ENCODE measurements at places on chromosomes 5 and 9. TPM values are rescaled to one million over a fixed set of nuclear protein-coding genes. Genes with fewer than 3 reads are reported as not detected.

GRCh38 chr9:81756561-81756960 lies 67.2 kb upstream of the TLE1 start:
- H3K4me1 ChIP-seq = no peaks in the 10 kb centered on the region
- H3K27ac ChIP-seq = no peak overlapping the region
- no peaks in the 10 kb centered on the region for H3K36me3 ChIP-seq
- H3K27me3 ChIP-seq = no peaks in the 10 kb centered on the region
- no peak overlapping the region for H3K4me3 ChIP-seq

- H3K27ac ChIP-seq = no peak overlapping the region
- no peaks in the 10 kb centered on the region for H3K27me3 ChIP-seq
- H3K4me1 ChIP-seq = peaks cover 21% of the 10 kb centered on the region
- peaks cover 51% of the 10 kb centered on the region for H3K36me3 ChIP-seq
- H3K4me3 ChIP-seq = no peak overlapping the region
These were observed 74.6 kb downstream of the UBAP1 start for GRCh38 chr9:34253460-34253837.

DNA sequence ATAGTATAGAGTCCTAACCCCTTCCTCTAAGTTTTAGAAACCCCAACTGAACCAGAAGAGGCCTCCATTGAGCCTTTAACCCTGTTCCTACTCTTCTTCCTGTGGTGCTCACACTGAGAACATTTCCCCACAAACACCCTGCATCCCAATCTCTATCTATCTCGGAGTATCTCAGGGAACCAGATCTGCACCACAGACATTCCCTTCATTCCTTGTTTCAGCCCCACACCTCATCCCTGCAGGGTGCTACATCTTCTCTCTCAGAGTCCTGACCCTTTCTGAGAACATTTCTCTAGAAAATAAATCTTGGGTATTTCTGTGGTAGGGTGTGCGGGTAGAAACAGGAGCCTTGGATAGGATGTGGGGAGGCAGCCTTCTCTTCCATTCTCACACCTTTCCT lies 507.8 kb downstream of the PDE4D start:
- no peaks in the 10 kb centered on the region for H3K4me1 ChIP-seq
- no peak overlapping the region for H3K4me3 ChIP-seq
- no peak overlapping the region for H3K27ac ChIP-seq
- H3K36me3 ChIP-seq = no peaks in the 10 kb centered on the region
- H3K27me3 ChIP-seq = no peaks in the 10 kb centered on the region
- no peak for DNase-seq

Gene GLRA1
- not detected for total RNA-seq

Gene SPATA6L
- total RNA-seq = 10.8 TPM

Gene PCDHAC2
- total RNA-seq = not detected

Gene UGT3A1
- total RNA-seq = not detected

DNA sequence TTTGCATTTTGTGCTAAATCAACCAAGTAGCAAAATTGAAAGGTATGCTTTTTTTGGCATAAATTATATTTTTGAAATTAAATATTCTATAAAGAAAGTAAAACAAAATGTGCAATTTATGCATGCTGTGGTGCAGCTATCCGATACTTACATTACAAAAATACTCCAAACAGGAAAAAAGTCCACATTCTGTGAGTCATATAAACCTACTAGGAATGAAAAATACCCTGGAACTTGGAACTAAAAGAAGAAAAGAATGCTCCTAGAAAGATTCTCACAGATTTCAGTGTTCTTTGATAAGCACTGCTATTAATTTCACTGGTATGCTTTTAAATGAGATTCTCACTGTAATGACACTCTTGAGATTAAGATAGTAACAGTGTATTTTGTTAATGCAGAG lies 92.6 kb downstream of the OSMR start:
- H3K27ac ChIP-seq = no peak overlapping the region
- peaks cover 25% of the 10 kb centered on the region for H3K36me3 ChIP-seq
- no peaks in the 10 kb centered on the region for H3K4me1 ChIP-seq
- DNase-seq = no peak
- H3K27me3 ChIP-seq = no peaks in the 10 kb centered on the region
- no peak overlapping the region for H3K4me3 ChIP-seq

DNA sequence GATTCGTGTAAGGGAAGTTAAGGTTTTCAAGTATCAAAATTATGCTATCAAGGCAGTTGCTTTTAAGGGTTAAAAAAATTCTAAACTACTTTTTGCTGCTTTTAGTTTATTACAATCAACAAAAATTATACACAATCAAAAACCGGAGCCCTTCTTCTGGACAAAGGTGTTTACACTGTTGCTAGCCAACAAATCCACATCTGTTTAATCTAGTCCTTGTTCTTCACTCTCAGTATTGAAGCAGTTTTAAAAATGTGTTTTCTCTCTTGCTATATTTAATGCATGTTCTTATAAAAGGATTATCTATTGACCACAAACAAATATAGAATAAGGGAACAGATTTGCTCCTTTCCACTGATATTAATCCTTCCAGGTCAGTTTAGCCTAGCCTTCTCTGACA lies 2.5 kb downstream of the FEM1C start:
- H3K4me1 ChIP-seq = peaks cover 16% of the 10 kb centered on the region
- peaks cover 24% of the 10 kb centered on the region for H3K36me3 ChIP-seq
- peak overlapping the region; percentile 76 for H3K4me3 ChIP-seq
- H3K27me3 ChIP-seq = no peaks in the 10 kb centered on the region
- DNase-seq = no peak

Gene ORM2
- total RNA-seq = not detected

GRCh38 chr5:16957304-16958196 lies 21.5 kb upstream of the MYO10 start:
- H3K27ac ChIP-seq = no peak overlapping the region
- no peaks in the 10 kb centered on the region for H3K36me3 ChIP-seq
- no peak overlapping the region for H3K4me3 ChIP-seq
- no peaks in the 10 kb centered on the region for H3K4me1 ChIP-seq
- no peaks in the 10 kb centered on the region for H3K27me3 ChIP-seq

Gene PCDHA8
- total RNA-seq = not detected

Gene SPINK4
- total RNA-seq = not detected

Gene PALM2AKAP2
- total RNA-seq = not detected

GRCh38 chr5:76670508-76670907 lies 45.4 kb upstream of the F2R start:
- H3K27me3 ChIP-seq = no peaks in the 10 kb centered on the region
- H3K4me3 ChIP-seq = no peak overlapping the region
- no peak overlapping the region for H3K27ac ChIP-seq
- no peaks in the 10 kb centered on the region for H3K4me1 ChIP-seq

Gene PCDHGA4
- 0.08 TPM for total RNA-seq

GRCh38 chr5:123180676-123181393 lies 91.8 kb downstream of the PRDM6 start:
- DNase-seq = no peak
- H3K27me3 ChIP-seq = no peaks in the 10 kb centered on the region
- no peak overlapping the region for H3K27ac ChIP-seq
- no peaks in the 10 kb centered on the region for H3K36me3 ChIP-seq

DNA sequence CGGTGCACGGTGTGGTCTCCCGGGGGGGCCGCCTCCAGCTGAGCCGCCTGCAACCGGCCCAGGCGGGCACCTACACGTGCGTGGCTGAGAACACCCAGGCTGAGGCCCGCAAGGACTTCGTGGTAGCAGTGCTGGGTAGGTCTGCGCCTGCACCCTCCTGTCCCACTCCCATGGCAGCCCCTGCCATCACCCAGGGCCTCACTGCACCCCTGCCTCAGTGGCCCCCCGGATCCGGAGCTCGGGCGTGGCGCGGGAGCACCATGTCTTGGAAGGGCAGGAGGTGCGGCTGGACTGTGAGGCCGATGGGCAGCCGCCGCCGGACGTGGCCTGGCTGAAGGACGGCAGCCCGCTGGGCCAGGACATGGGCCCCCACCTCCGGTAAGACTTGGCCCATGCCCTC lies 53.8 kb upstream of the ASS1 start:
- no peaks in the 10 kb centered on the region for H3K36me3 ChIP-seq
- no peaks in the 10 kb centered on the region for H3K4me1 ChIP-seq
- no peaks in the 10 kb centered on the region for H3K27me3 ChIP-seq
- no peak overlapping the region for H3K4me3 ChIP-seq

- H3K27ac ChIP-seq = no peak overlapping the region
- H3K36me3 ChIP-seq = no peaks in the 10 kb centered on the region
- no peak for DNase-seq
- no peaks in the 10 kb centered on the region for H3K4me1 ChIP-seq
- H3K4me3 ChIP-seq = no peak overlapping the region
- H3K27me3 ChIP-seq = no peaks in the 10 kb centered on the region
These were observed 344.7 kb upstream of the TNC start for GRCh38 chr9:115462623-115463022.

- H3K4me1 ChIP-seq = peaks cover 11% of the 10 kb centered on the region
- no peak for DNase-seq
- no peak overlapping the region for H3K27ac ChIP-seq
- H3K27me3 ChIP-seq = no peaks in the 10 kb centered on the region
These were observed 4.4 kb downstream of the ABL1 start for GRCh38 chr9:130839132-130840111.

Gene ANKDD1B
- total RNA-seq = not detected

- H3K4me1 ChIP-seq = no peaks in the 10 kb centered on the region
- no peaks in the 10 kb centered on the region for H3K36me3 ChIP-seq
- DNase-seq = no peak
- H3K4me3 ChIP-seq = no peak overlapping the region
These were observed 452.1 kb downstream of the TUSC1 start for GRCh38 chr9:25225938-25226760.

Gene CTSV
- total RNA-seq = not detected

DNA sequence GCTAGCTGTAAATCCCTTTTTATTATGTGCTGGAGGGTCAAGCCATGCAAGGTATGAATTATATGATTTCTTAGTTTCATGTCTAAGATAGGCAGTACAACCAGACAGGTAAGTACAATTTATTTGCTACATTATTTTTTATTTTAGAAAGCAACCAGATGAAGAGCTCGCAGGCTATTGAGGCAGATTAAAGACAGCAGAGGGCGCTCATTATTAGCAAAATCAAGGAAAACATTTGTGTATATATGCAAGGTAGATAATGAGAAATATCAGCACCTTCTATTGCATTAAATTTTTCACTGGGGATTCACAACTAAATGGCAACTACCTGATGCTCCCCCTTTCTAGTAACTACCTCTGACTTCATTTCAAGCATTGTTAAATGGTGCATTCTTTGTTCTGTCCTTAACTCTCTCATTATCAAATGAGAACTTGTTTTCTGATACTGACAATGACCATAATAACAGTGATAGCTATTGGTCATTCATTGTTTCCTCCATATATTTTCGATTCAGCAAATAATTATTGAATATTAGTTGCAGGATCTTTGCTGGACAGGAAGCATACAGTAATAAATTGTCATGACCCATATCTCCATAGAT lies 8.6 kb downstream of the SCGB3A2 start:
- H3K27me3 ChIP-seq = no peaks in the 10 kb centered on the region
- no peaks in the 10 kb centered on the region for H3K4me1 ChIP-seq
- no peaks in the 10 kb centered on the region for H3K36me3 ChIP-seq

DNA sequence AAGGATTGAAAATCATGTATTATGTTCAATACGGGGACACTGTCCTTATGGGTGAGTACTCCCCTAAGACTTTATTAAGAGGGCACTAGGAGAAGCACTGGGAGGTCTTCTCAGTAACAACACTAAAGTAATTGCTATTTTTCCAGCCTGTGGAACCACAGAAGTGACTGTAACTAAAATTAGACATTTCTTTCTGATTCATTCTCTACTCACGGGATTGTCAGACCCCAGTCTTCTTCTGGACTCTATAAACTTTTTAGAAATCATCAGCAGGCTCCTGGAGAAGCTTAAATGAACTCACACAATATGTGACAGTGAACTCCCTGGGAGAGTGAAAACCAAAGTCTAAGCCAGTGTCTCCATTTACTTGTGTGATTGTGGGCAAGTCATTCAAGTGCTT lies 14.5 kb downstream of the TLR4 start:
- no peak overlapping the region for H3K27ac ChIP-seq
- H3K36me3 ChIP-seq = no peaks in the 10 kb centered on the region
- no peaks in the 10 kb centered on the region for H3K27me3 ChIP-seq
- H3K4me3 ChIP-seq = no peak overlapping the region
- no peak for DNase-seq
- H3K4me1 ChIP-seq = no peaks in the 10 kb centered on the region

- no peak for DNase-seq
- no peak overlapping the region for H3K4me3 ChIP-seq
- H3K27ac ChIP-seq = no peak overlapping the region
- peaks cover 3% of the 10 kb centered on the region for H3K27me3 ChIP-seq
- H3K36me3 ChIP-seq = no peaks in the 10 kb centered on the region
- H3K4me1 ChIP-seq = no peaks in the 10 kb centered on the region
These were observed 50.6 kb downstream of the LHFPL2 start for GRCh38 chr5:78597974-78598371.

- peaks cover 57% of the 10 kb centered on the region for H3K36me3 ChIP-seq
- no peak overlapping the region for H3K27ac ChIP-seq
- H3K4me3 ChIP-seq = no peak overlapping the region
- DNase-seq = no peak
- peaks cover 7% of the 10 kb centered on the region for H3K4me1 ChIP-seq
These were observed 7.2 kb downstream of the GRHPR start for GRCh38 chr9:37429441-37430285.

Gene SMC5
- 37.7 TPM for total RNA-seq

GRCh38 chr9:13143281-13143680 lies 136.2 kb downstream of the MPDZ start:
- H3K36me3 ChIP-seq = no peaks in the 10 kb centered on the region
- H3K4me1 ChIP-seq = no peaks in the 10 kb centered on the region
- H3K27me3 ChIP-seq = no peaks in the 10 kb centered on the region
- no peak overlapping the region for H3K4me3 ChIP-seq

GRCh38 chr5:140633021-140633471 lies at the start of gene CD14:
TSS of gene CD14 (minus strand) at chr5:140633175. CDS start at chr5:140633071, 104 bp downstream.
- H3K4me3 ChIP-seq = peak within 1 kb of the TSS; percentile 72
- H3K36me3 ChIP-seq = no peaks in the 10 kb centered on the region
- peaks cover 23% of the 10 kb centered on the region for H3K4me1 ChIP-seq
- H3K27ac ChIP-seq = no peak within 1 kb of the TSS
- peak; percentile 64 for DNase-seq
- H3K27me3 ChIP-seq = no peaks in the 10 kb centered on the region

Gene TRIM36
- not detected for total RNA-seq

Gene TMEM215
- total RNA-seq = not detected

Measured in CD4-positive, alpha-beta T cell (primary cell).